NCI-H1105 (cell line): ENCODE measurements at places on chromosomes 5 and 9.

DNA sequence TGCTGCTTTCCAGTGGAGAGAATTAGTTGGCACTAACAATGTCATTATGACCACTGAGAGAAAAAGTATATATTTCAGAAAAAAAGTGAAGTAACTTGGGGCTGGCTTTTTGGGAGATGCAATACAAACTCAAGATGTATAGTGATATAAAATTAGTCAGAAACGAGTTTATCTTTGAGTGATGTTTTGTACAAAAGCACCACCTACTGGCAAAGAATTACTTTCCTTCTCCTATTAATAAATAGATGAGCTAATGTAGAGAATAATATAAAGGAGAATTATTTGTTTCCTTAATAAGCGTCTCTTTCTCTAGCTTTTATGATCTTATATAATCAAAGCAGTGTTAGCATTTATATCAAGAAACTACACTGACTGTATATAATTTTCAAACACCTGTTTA is 158.8 kb downstream of the MEF2C start:
- DNase-seq = no peak

DNA sequence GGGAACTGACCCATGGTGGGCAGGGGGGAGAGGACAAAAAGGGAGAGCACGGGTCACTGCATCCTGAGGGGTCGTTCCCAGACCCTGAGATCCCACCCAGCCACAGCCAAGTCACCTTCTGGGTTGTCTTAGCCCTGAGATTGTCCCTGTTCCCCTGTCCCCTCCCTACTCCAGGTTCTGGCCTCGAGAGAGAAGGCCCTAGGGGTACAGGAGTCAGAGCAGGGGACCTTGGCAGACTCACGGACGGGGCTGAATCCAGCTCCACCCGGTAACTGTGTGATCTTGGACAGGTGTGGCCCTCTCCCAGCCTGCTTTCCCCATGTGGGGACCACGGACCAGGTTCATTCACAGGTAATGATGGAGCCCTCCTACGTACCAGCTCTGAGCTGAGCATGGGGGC is 11.2 kb upstream of the CERCAM start:
- DNase-seq = no peak

- no peak for DNase-seq
Measured at GRCh38 chr5:6498968-6499367, 50.3 kb downstream of the UBE2QL1 start.

- DNase-seq = no peak
Measured at GRCh38 chr9:86185872-86186271, 73.6 kb downstream of the C9orf153 start.

GRCh38 chr9:134165357-134166315 is 1.3 kb upstream of the RNU6ATAC start:
- no peak for DNase-seq

DNA sequence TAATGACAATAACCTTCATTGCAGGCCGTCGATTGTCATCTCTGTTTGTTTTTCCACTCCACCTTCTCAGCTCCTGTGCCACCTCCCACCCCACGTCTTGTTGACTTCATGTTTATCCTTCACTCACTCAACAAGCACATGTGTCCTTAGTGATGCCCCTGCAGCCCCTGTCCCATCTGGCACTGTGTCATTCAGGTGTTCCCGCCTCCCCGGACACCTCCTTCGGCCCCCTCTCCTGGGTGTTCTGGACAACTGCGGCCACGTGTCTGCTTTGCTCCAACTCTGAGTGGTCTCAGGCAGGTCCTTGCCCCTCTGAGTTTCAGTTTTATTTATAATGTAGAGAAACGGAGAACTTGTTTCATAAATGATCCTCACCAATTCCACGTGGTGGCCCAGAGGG is 91.0 kb upstream of the COL5A1 start:
- no peak for DNase-seq

- DNase-seq = no peak
Measured at GRCh38 chr9:89011683-89012082, 20.4 kb downstream of the S1PR3 start.

- DNase-seq = no peak
Measured at GRCh38 chr9:136926154-136926704, 18.3 kb downstream of the FBXW5 start.

DNA sequence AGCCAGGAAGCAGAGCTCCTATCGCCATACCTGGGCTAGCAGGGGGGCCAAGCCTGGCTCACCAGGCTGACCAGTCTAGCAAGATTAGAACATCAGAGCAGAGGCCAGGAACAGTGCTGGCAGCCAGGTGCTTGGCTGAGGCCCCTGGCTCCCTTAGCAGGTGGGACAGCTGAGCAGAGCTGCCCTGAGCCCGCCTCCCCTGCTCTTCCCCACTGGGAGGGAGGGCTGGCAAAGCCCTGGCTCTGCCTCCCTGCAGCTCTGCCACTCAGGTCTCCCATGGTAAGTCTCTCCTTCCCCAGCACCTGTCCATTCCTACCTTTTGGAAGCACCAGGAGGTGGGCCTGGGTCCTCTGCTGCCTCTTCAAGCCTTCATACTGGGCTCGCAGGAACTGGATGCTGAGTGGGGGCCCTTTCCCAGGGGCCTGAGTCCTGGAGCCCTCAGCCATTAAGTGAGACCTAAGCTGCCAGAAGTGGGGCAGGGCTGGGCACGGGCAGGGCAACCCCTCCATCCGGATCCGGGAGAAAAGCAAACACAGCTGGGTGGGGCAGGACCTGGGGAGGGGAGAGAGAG is 803 bp downstream of the C9orf152 start:
- no peak for DNase-seq

GRCh38 chr5:137296213-137296781 is 202.8 kb downstream of the SPOCK1 start:
- DNase-seq = no peak
